GM23248 (cell line): ENCODE measurements at places on chromosomes 12 and 14.
A peak's percentile ranks its signal among the peaks of the same experiment; 100 is the strongest.

- H3K4me3 ChIP-seq: no peak overlapping the region
- H3K27ac ChIP-seq: no peak overlapping the region
- no peak for DNase-seq
- H3K36me3 ChIP-seq: no peaks in the 10 kb centered on the region
- H3K4me1 ChIP-seq: 0 out of 2 replicates have a peak, but pooled peaks cover 6% of the 10 kb centered on the region
These were observed 73.3 kb upstream of the USP44 start for GRCh38 chr12:95624589-95624988.

- H3K27me3 ChIP-seq: no peaks in the 10 kb centered on the region
- no peaks in the 10 kb centered on the region for H3K36me3 ChIP-seq
- H3K27ac ChIP-seq: no peak overlapping the region
These were observed 250.8 kb upstream of the LRFN5 start for GRCh38 chr14:41355866-41356265.

DNA sequence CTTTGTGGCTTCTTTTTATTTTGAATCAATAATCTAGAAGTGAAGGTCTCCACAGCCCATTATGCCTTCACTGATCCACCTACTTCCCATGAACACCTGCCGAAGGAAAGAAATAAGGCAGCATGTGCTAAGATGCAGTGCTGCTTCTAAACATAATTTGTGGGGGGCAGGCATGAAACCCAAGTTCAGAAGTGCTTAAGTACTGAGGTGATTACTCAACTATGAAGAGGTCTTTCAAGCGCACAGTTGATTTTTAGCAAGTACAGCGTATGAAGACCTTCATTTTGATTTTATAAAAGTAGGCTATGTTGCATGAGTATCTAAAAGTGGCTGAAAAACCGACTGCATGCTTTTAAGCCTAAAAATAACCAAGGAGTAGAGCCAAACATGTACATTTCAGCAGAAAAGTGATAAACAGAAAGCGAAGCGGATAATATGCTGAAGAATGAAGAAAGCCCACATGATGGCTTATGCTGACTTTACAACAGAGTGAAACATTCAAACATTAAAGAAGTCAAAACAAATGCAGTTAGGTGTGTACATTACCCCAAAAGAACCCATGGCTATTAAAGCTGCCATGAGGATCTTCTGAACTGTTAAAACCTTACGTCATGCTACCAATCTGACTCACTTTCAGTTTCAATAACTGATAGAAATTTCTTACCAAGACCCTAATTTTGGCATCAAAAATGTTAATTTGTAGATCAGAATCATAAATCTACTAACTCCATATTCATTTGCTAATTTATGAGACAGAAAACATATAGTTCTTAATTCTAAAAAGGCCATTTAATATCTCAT, 29.3 kb downstream of the KICS2 start:
- no peak for DNase-seq
- H3K36me3 ChIP-seq: no peaks in the 10 kb centered on the region
- H3K4me3 ChIP-seq: no peak overlapping the region
- H3K4me1 ChIP-seq: peaks cover 10% of the 10 kb centered on the region
- no peaks in the 10 kb centered on the region for H3K27me3 ChIP-seq

GRCh38 chr14:56996721-56997399, 186.6 kb upstream of the OTX2 start:
- H3K4me1 ChIP-seq: no peaks in the 10 kb centered on the region
- DNase-seq: no peak
- H3K27ac ChIP-seq: no peak overlapping the region

DNA sequence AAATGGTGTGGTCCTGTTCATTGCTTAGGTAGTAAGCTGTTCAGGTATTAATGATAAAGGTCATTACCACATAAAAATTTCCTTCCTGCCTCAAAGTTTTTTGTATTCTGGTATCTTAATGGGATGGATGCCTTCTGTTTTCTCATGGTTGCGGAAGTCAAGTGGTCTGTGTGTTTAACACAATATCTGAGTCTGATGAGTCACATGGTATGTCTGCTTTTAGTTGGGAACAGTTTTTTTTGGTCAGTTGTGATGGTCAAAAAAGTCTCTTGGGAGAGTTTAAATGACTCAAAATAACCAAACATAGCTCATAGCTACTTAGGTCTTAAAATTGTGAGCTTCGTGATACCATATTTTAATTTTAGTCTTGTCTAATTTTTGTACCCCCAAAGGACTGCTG, 40.7 kb downstream of the STK38L start:
- peak; percentile 85 for DNase-seq
- peak overlapping the region; percentile 75 for H3K27ac ChIP-seq
- no peaks in the 10 kb centered on the region for H3K36me3 ChIP-seq
- H3K4me1 ChIP-seq: peaks cover 22% of the 10 kb centered on the region
- H3K4me3 ChIP-seq: peak overlapping the region; percentile 49
- H3K27me3 ChIP-seq: no peaks in the 10 kb centered on the region

- no peaks in the 10 kb centered on the region for H3K4me1 ChIP-seq
- no peaks in the 10 kb centered on the region for H3K27me3 ChIP-seq
- no peak overlapping the region for H3K4me3 ChIP-seq
- DNase-seq: no peak
These were observed 29.5 kb upstream of the SYCP3 start for GRCh38 chr12:101768781-101769180.

GRCh38 chr12:4135919-4136605, 137.5 kb upstream of the CCND2 start:
- no peak overlapping the region for H3K4me3 ChIP-seq
- no peaks in the 10 kb centered on the region for H3K27me3 ChIP-seq
- no peaks in the 10 kb centered on the region for H3K4me1 ChIP-seq
- peak; percentile 36 for DNase-seq
- H3K36me3 ChIP-seq: no peaks in the 10 kb centered on the region
- no peak overlapping the region for H3K27ac ChIP-seq

GRCh38 chr12:25962932-25963525, 4.5 kb downstream of the RASSF8 start:
- no peaks in the 10 kb centered on the region for H3K27me3 ChIP-seq
- no peaks in the 10 kb centered on the region for H3K36me3 ChIP-seq
- peak overlapping the region; percentile 96; the same call in 1 of the 2 replicates for H3K4me3 ChIP-seq
- H3K27ac ChIP-seq: peak overlapping the region; percentile 99
- peak; percentile 65 for DNase-seq

DNA sequence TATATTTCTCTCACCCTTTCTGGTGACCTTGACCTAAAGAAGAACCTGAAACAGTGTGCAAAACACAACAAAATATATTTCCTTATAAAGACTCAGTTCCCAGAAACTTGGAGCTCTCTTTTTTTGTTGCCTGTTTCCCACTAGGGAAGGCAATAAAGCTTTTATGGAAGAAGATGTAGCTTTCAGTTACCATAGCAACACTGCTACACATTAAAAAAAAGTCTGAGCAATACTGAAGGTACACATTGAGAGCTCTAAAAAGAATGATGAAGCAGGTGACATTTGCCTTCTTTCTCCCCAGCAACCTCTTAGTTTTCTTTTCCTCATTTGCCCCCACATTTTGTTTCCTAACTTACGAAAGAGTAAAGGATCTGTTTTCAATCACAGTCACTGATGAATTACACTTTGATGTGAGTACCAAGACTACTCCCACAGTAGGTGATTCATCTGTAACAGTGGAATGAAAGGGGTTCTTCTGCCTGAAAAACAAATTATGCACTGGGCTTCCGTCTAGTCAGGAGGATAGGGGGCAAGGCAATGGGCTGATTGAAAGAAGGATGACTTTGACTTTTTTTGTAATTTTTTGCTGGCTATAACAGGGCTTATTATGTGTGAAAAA, 1.1 kb upstream of the CATSPERB start:
- H3K36me3 ChIP-seq: no peaks in the 10 kb centered on the region
- no peaks in the 10 kb centered on the region for H3K27me3 ChIP-seq
- peaks cover 25% of the 10 kb centered on the region for H3K4me1 ChIP-seq
- peak overlapping the region; percentile 36 for H3K27ac ChIP-seq

DNA sequence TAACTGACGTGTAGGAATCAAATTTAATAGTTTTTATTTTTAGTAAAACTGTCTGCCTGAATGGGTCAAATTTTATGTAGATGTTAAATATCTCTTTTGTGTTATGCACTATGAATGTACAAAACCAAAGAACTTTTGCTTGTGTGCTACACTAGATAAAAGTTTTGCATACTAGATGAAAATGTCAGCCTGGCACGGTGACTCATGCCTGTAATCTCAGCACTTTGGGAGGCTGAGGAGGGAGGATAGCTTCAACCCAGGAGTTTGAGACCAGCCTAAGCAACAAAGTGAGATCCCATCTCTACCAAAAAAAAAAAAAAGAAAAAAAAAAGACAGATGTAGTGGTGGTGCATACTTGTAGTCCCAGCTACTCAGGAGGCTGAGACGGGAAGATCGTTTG, 11.1 kb downstream of the AEBP2 start:
- 0 out of 2 replicates have a peak, but pooled peaks cover 9% of the 10 kb centered on the region for H3K4me1 ChIP-seq
- DNase-seq: no peak
- H3K27ac ChIP-seq: no peak overlapping the region
- no peaks in the 10 kb centered on the region for H3K27me3 ChIP-seq

DNA sequence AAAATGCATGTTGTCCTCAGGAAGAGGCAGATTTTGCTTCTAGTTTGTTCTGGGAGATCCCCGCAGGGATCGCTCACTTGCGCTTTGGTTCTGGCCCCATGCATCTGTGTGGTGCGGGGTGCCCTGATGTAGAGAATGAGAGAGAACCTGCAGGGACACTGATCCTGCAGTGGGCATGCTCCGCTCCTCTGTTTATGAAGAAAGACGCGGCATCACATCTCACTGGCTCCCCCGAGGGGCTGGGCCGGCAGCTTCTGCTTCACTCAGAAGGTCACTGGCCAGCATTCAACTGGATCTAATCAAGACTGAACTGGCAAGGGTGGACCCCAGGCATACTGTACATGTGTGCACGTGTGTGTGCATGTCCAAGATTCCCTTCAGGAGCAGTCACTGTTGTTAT, 164.2 kb downstream of the CALM1 start:
- no peak overlapping the region for H3K4me3 ChIP-seq
- H3K27ac ChIP-seq: no peak overlapping the region
- no peaks in the 10 kb centered on the region for H3K27me3 ChIP-seq

DNA sequence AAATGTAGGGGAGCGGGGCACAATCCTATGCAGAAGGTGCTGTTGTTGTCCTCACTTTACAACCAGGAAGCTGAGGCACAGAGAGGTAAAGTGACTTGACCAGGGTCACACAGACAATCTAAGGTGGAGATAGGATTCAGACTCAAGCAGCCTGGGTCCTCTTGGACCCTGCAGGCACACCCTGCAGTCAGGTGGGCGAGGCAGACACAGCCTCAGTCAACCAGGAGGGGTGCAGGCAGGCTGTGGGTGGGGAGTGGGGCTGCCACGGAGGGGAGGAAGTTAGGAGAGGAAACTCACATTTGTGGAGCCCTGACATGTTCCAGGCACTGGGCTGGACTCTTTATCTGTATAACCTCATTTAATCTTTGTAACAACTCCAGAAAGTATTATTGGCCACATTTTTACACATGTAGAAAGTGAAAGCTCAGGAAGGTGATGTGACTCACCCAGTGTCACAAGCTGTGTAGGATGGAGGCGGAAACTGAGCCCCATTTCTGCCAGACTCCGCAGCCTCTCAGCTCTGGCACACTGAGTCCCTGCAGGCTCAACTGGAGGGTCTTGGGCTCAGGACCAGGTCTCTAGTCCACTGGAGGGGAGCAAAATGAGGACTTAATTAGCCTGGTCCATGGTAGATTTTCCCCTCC, 24.9 kb upstream of the CHGA start:
- H3K27ac ChIP-seq: no peak overlapping the region
- H3K4me1 ChIP-seq: no peaks in the 10 kb centered on the region
- no peaks in the 10 kb centered on the region for H3K36me3 ChIP-seq
- peaks cover 18% of the 10 kb centered on the region for H3K27me3 ChIP-seq
- H3K4me3 ChIP-seq: no peak overlapping the region

DNA sequence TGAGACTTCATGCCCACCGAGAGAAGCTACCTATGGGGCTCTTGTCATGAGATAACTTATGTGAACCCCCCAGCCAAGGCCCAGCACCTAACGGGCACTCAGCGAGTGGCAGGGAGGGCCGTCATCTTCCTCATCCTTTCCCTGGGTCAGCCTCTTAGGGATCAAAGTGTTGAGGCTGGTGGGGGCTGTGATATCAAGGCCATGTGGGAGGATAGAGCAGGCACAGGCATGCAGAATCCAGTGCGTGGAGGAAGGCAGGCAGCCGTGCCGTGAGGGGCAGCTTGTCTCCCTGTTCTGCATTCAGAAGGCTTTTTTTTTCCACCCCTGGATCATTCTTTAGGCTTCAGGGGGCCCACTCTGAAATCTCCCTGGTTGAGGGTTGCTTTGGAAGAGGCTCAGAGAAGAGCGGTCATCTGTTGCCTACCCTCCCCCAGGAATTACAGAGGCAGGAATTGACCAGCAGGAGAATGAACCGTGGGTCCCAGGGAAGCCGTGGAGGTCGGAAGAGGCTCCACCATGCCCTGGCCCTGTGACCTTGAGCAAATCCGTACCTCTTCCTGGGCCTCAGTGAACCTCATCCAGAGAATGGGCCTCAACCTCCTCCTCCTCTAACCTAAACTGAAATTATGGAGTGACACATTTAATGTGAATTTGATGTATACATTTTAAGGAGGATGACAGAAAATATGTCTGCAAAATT, 62.8 kb downstream of the BEGAIN start:
- H3K36me3 ChIP-seq: no peaks in the 10 kb centered on the region; the same call in 1 of the 2 replicates
- H3K4me3 ChIP-seq: no peak overlapping the region
- no peak overlapping the region for H3K27ac ChIP-seq
- DNase-seq: no peak
- no peaks in the 10 kb centered on the region for H3K4me1 ChIP-seq

- no peak overlapping the region for H3K4me3 ChIP-seq
- H3K27me3 ChIP-seq: no peaks in the 10 kb centered on the region
- no peaks in the 10 kb centered on the region for H3K36me3 ChIP-seq
- no peak for DNase-seq
These were observed 62.7 kb downstream of the NDUFA12 start for GRCh38 chr12:94940771-94941170.

- no peak overlapping the region for H3K27ac ChIP-seq
- no peaks in the 10 kb centered on the region for H3K27me3 ChIP-seq
- peak overlapping the region; percentile 76 for H3K4me3 ChIP-seq
- H3K36me3 ChIP-seq: no peaks in the 10 kb centered on the region
These were observed 774 bp upstream of the SLC2A13 start for GRCh38 chr12:40106655-40107054.

DNA sequence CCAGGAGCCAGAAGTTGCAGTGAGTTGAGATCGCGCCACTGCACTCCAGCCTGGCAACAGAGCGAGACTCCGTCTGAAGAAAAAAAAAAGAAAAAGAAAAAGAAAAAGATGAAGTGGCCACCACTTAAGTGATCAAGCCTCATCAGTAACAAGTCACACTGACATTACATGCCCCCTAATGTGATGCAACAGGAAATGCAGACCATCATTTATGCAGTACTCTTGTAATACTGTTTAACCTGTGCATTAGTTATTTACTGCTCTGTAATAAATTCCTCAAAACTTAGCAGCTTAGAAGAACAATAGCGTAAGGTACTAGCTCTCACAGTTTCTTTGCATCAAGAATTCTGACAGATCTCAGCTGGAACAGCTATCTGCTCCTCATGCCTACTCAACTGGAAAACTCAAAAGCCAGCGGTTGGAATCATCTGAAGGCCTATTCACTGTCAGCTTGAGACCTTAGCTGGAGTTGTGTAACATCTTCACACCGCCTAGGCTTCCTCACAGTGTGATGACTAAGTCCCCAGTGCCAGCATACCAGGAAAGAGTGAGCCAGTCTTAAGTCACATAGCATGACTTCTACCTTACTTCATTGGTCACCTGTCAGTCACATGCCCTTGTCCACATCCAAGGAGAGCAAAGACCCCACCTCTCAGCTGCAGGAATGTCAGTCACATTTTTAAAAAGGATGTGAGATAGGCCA, 31.5 kb downstream of the EPS8 start:
- H3K27me3 ChIP-seq: no peaks in the 10 kb centered on the region
- peaks cover 61% of the 10 kb centered on the region for H3K4me1 ChIP-seq
- 0 out of 2 replicates have a peak, but pooled peaks cover 6% of the 10 kb centered on the region for H3K36me3 ChIP-seq
- DNase-seq: peak; percentile 98
- peak overlapping the region; percentile 30; the same call in 1 of the 2 replicates for H3K4me3 ChIP-seq
- peak overlapping the region; percentile 94 for H3K27ac ChIP-seq

GRCh38 chr12:117967043-117967442, 1.7 kb downstream of the KSR2 start:
- H3K36me3 ChIP-seq: no peaks in the 10 kb centered on the region
- DNase-seq: no peak
- no peaks in the 10 kb centered on the region for H3K4me1 ChIP-seq
- H3K27me3 ChIP-seq: peaks cover 42% of the 10 kb centered on the region
